MM.1S (cell line): ENCODE measurements at places on chromosomes 11 and 22.

GRCh38 chr11:123549926-123550917 lies 104.2 kb downstream of the SCN3B start:
- DNase-seq, result no peak

- no peak for DNase-seq
Measured at GRCh38 chr22:19524170-19525115, at the start of gene CLDN5. Gene CLDN5 (minus strand): TSS chr22:19524410. CDS start chr22:19524255, 155 bp downstream.

DNA sequence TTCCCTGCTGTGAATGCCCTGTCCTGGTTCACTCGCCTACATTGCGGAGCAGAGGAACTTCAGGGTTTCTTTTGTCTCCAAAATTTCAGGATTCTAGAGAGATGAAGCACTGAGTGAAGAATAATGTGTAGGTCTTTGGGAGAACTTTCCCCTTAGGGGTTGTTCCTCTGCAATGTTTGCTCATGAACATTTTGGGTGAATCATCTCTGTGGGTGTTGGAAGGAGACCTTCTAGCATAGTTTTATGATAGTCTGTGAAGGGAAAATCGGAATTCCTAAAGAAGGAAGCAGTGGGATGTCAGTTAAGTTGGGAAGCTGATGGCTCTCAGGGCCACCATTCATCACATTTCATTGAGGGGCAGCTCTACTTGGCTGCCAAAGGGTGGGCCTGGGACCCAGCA lies 64.8 kb downstream of the MIAT start:
- no peak for DNase-seq

DNA sequence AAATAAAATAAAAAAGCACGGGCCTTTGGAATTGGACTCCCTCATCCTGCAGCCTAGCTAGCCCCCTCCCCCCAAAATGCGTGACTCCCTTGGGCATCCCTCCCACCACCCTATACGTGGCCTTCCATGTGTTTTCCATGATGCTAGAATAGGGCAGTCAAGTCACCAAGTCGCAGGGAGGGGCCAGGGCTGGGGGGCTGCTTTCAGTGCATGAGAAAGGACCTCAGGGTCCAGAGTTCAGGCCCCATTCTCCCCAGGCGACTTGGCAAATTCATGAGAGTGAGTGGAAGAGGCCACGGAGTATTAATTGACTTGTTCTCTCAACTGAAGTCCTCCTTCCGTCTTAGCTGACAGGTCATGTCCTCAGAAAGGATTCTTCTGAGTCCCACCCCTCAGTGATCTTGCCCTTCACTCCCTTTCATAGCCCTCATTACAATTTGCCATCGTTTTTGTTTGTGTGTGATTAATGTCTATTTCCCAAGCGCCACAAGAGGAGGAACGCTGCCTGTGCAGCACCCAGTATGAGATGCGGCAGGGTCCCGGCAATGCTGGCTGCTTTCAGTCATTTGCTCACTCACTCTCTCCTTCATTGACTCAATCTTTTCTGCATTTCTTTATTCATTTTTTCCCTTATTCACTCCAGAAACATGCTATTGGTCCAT lies 17.4 kb downstream of the LRRC32 start:
- DNase-seq, result no peak

DNA sequence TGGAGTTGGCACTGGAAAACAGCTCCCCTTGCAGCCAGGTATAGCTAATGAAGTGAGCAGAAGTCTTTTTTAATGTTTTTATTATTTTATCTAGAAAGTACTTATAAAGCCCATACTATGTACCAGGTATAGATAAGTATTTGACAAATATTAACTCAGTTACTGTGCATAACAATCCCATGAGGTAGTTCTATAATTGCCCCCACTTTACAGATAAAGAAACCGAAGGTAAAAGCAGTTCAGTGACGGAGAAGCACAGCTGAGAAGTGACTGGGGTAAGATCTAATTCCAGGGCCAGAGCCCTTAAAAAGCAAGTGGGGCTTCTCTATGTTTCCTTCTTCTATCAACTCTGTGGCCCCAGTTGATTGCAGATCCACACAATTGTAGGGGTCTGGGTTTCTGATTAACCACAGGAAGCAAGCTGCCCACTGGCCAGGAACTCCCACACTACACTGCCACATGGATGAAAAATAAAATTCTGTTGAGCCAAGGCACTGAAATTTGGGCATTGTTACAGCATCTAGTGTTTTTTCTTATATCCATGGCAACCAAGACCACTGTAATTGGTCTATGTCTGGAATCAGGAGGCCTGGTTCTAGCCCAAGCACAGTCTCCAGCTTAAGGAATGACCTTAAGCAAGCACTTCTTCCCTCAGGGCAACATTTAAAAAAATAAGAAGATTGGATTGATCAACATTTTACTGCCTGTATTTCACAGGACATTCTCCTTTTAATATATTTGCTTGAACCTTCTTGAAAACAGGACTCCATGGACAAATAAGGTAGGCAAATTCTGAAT lies 55.3 kb upstream of the TEAD1 start:
- no peak for DNase-seq

DNA sequence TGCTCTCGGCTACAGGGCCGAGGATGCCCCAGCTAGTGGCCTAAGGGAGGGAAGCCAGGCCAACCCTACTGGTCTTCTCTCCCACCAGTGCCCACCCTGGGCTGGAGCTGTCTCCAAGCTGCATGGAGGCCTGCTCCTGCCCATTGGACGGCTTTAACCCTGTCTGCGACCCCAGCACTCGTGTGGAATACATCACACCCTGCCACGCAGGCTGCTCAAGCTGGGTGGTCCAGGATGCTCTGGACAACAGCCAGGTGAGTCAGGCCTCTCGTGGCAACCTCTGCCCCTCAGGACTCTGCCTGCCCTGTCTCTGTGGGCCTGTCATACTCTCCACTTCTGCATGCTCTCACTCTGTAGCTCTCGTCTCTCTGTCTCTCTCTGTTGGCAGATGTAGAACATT lies 44.1 kb upstream of the TPBGL start:
- no peak for DNase-seq
